Mammary epithelial cell (primary cell): ENCODE measurements at places on chromosomes 6 and 20.
A peak's percentile ranks its signal among the peaks of the same experiment; 100 is the strongest.

DNA sequence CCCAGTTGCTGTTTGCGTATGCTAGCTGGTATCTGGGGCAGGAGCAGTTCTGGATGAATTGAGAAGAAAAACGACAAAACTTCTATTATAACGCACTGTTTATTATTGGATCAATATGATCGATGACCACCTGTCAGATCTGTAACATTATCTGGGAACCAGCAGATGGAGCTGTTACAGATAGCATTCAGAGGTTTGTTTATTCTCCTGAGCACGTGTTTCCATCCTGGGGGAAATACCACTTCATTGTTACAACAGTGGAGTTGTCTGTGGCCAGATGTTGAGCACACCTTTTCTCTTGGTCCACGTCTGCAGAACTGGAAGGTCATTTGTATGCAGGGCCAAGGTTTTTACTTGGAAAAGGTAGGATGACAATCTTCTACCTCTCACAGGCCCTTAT lies 16.0 kb upstream of the NKX2-2 start:
- DNase-seq: no peak

GRCh38 chr6:40358473-40359460 lies 228.4 kb downstream of the LRFN2 start:
- no peak for DNase-seq

- DNase-seq: peak; percentile 93
Measured at GRCh38 chr6:125913864-125914351, 42.7 kb upstream of the HINT3 start.

DNA sequence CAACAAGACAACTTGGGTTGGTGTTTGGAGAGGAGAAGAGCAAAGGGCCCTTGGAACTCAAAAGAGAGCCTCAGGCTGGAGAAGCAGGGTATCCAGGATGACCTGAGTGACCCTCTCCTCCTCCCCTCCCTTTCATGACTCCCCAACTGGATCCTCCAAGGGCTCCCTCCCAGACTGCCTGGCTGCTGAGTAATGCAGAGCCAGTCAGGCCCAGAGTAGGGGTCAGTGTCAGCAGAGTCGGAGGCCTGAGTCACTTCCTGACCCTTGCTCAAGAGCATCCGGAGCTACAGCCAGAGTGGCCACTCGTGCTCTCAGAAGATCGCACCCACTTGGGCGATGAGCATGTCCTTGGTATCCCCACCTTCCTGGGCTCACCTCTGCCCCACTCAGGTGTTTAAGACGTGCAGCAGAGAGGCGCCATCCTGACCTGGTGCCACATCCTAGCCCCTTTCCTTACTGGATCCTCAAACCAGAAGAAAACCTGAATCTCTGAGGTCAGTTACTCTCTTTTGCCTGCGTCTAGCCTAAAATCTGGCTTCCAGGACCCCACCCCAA lies 2.8 kb upstream of the MAPK13 start:
- peak; percentile 62 for DNase-seq

DNA sequence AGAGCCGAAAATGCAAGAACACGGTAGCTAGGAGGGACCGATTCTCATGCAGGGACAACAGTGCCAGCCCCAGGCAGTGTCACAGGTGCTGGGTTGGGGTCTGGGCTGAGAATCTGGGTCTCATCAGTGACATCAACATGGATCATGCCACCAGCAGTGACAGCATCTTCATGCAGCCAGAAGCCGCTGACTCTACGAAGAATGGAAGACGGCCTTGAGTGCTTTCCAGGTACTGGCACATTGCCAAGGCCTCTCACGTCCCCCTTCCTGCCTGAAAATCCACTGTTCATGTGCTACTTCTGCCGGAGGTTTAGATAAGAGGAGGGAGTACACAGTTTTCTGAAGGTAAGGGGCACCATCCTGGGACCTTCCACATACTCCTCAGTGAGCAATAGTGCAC lies 141.1 kb upstream of the FOXQ1 start:
- no peak for DNase-seq

- DNase-seq: no peak
Measured at GRCh38 chr6:114833211-114833610, 490.4 kb upstream of the HS3ST5 start.

DNA sequence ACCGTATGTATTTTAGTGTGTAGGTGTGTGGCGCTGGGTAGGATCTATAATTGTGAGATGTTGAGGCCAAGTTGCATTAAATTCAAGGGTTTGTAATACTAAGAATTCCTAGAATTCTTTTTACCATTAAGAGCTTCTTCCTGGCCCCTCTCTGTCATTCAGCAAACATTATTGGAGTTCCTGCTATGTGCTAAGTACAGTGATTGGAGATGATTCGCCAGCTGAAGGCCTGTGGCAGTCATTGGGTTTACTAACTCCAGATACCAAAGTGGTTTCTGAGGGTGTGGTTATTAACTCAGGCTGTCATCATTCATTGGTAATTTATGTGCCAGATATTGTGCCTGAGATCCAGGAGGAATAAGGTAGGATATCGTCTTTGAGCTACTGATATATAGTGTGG lies 167.1 kb downstream of the LAMA2 start:
- peak; percentile 8 for DNase-seq

DNA sequence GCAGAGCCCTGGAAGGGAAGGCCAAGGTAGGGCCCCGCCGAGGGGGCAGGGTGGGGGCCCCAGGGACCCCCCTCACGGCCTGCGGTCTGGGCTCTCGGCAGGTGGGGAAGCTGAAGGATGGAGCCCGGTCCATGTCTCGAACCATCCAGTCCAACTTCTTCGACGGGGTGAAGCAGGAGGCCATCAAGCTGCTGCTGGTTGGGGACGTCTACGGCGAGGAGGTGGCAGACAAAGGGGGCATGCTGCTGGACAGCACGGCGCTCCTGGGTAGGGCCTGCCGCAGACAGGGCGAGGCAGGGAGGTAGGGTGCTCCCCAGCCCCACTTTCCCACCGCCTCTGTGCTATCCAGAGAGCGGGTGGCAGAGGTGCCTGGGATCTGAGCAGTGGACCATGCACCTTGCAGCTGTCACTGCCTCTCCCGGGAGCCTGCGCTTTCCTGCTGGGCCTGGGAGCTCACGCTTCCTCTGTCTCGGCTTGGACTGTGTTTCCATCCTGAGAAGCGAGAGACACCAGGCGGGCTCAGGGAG lies 83.1 kb downstream of the SYNJ2 start:
- DNase-seq: no peak

- no peak for DNase-seq
Measured at GRCh38 chr6:8683204-8683603, 247.9 kb upstream of the SLC35B3 start.

GRCh38 chr6:30879684-30880427 lies 4.5 kb upstream of the DDR1 start:
- DNase-seq: no peak
